ENCODE measurements at places on chromosomes 6 and 20.

- DNase-seq, result no peak
Observed at GRCh38 chr20:4087923-4088322, 72.6 kb upstream of the RNF24 start.

DNA sequence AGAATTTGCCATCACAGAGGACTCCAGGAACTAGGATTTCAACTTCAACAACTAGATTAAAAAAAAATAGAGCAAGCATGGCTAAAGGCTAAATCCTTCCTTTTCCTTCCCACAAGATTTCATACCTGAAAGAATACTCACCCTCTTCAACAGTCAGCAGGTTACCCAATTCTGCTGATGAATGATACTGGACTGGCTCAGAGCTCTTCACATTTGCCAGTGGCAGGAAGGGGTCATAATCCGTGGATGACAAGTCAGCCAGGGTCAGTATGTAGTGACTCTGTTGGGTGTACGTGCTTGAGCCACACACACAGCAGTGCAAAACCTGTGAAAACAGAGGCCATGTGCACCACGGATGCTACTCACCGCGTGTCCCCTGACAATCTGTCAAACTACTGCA, 152.9 kb downstream of the INSM1 start:
- DNase-seq, result no peak

GRCh38 chr20:32682508-32682987, 8.8 kb upstream of the C20orf203 start:
- DNase-seq, result no peak

- DNase-seq, result no peak
Observed at GRCh38 chr6:98827295-98828159, 6.8 kb upstream of the POU3F2 start.

DNA sequence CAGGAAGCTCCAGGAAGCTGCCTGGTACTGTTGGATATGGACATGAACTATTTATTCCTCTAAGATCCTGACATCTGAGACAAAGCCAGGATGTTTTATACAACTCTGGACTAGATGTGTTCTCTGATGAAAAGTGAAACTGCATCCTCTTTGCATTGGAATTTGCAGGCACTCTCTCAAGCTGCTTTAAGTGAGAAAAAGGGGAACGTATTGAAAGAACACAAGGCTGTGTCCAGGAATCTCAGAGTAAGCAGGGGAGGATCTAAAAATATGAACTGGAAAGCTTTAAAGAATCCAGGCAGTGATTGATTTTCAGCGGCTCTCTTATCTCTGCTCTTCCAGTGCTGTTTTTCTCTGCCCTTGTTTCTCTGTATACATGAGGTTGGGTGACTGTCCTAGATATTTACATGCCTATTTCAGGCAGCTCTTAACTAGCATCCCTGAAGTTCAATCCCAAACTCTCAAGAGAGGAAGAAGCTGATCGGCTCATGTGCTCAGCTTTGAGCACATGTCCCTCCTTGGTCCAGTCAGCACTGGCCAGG, 193.8 kb downstream of the PLCB4 start:
- no peak for DNase-seq
